Stimulated activated CD8-positive, alpha-beta memory T cell treated with anti-CD3 and anti-CD28 coated beads, Interleukin-2, amount 100 ng/mL, for 48 hours (primary cell): ENCODE measurements at places on chromosomes 12 and 14.
A peak's percentile ranks its signal among the peaks of the same experiment; 100 is the strongest.

GRCh38 chr12:87430444-87430843 is 598.8 kb downstream of the C12orf50 start:
- no peak for DNase-seq

DNA sequence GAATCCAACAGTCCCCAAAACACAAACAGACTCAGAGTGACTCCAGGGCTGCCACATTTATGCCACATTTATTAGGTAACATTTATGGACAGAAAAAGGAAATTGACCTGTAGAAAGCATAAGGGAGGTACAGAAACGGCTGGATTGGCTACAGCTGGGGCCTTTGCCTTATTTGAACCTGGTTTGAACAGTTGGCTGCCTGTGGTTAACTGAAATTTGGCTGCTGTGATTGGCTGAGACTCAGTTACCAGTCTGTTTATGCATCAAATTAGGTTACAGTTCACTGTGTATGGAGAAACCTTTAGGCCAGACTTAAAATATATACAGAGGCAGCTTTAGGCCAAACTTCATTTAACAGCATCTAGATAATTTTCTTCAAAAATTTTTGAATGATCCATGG is 27.8 kb upstream of the PCNX1 start:
- no peak for DNase-seq

DNA sequence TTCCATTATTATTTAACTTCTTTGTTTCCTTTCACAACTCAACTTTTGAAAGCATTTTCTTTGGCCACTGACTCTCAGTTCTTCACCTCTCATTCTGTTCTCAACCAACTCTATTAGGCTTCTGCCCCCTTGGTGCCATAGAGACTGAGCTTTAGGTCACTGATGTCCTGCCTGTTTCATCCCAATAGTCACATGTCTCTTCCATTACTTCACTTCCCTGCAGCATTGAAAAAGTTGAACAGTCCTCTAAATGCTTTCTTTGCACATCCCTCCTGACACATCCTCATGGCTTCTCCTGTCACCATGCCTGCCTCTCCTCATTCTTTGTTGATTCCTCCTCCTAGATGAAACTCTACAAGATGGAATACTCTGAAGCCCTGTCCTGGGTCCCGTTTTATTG is 2.7 kb downstream of the CLEC12A start:
- DNase-seq: no peak

DNA sequence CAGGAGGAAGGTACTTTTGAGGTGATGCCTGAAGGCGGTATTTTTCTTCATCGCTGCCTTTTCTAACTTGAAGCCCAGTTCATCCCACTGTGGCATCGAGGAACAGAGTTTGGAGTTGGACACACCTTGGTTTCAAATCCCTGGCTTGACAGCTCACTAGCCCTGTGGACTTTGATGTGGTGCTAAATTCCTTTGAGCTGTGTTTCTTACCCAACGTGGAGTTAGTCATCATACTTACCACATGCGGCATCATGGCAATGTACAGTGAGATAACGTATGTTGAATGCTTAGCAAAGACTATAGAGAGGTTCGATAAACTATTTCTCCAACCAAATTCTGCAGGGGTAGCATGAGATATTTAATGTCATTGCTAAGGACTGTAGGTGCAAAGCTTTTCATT is 3.4 kb downstream of the PLEKHG3 start:
- DNase-seq: no peak

GRCh38 chr14:68634332-68634731 is 158.5 kb downstream of the ZFP36L1 start:
- DNase-seq: no peak

DNA sequence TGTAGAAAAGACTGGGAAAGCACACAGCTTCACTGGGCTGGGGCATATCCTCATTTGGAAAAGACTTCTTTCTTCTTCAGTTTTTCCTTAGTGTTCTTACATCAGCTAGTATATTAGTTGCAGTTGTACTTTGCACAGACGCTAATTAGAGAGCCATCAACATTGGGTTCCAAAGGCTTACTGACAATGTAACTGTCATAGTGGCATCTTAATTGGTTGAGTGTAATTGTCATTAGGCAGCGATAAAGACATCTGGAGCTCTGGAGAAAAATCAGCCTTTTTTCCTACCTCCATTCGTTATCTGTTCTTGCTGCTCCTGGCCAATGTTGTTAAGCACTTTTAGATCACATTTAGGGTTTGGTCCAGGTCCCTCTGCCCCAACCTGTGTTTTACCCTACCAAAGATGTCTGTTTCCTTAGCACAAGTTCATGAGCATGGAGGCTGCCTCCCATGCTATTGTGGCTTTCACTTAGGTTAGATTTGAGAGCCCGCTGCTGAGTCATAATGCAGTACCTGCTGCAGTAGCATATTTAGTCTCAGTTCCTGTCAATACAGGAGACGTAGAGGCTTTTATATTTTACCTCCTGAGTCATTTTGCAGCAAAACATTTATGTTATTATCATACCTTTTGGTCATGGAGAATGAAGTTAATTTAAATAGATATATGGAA is 49.2 kb downstream of the FBXW8 start:
- DNase-seq: peak; percentile 34

DNA sequence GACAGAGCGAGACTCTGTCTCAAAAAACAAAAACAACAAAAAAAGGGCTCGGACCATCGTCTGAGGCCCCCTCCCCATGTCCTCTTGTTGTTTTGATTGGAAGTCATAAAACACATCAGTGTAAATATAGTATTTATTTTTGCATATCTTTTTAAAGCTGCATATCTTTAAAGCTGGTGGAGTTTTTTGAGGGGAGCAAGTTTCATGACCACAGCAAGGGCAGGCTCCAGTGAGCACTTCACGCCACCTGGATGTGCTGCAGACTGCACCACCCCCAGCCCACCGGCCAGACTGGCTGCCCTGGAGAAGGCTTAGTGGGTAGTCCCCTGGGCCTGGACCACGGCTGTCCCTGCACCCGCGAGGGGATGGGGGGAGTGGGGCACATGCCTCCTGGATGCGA is 11.9 kb upstream of the BCL7A start:
- DNase-seq: no peak

GRCh38 chr12:96103067-96103644 is 67.8 kb upstream of the LTA4H start:
- no peak for DNase-seq

- DNase-seq: no peak
These were observed 3.3 kb downstream of the DCN start for GRCh38 chr12:91179315-91179714.

DNA sequence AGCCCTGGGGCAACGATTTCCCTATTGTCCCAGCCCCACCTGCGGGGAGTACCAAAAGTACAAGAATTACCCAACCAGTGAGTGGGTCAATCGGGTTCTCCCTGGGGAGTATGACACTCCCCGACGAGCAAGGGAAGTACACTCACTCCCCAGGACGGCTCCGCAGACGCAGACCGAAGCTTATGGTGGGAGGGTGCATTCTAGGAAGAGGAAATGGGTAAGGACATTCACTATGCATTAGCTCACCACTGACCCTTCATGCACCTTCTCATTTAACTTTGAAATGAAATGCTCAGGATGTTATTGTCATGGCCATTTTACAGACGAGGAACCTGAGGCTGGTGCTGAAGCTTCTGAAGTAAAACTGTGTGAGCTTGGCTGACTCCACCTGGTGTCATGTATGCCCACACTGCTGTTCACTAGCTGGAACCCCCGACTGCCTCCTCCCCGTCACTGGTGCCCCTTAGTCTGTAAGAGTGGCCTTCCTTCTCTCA is 45.8 kb upstream of the TMED10 start:
- no peak for DNase-seq

- no peak for DNase-seq
These were observed 2.4 kb upstream of the GPR65 start for GRCh38 chr14:88002421-88003075.

GRCh38 chr12:51864833-51865670 is 16.5 kb upstream of the FIGNL2 start:
- no peak for DNase-seq

- DNase-seq: no peak
These were observed 15.5 kb downstream of the XPOT start for GRCh38 chr12:64419696-64420095.

- DNase-seq: no peak
These were observed 122.8 kb downstream of the RASSF9 start for GRCh38 chr12:85713373-85713772.

DNA sequence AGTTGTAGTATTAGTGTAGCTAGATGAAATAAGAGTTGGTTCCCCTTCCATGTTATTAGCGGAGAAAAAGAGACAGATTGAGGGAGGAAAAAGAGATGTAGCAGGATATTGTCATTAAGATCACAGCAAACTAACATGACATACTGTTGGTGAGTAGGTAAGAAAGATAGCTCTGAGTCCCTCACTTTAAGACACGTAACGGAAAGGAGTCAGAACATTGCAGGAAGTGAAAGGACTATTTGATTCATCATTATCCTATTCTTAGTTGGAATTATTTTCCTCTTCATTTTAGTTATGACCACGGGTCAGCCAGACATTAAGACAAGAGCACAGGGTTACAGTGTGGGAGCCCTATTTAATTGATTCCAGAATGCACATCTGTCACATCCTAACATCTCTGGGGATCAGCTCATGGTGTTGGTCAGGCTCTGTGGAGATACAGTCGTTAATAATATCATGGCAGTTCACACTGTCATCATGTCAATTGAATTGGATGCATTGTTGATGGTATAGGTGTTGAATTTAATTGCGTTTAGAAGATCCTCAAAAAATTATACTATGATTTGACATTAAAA is 55.0 kb downstream of the TMX1 start:
- no peak for DNase-seq

- no peak for DNase-seq
These were observed 8.9 kb downstream of the IKZF4 start for GRCh38 chr12:56029666-56030293.

DNA sequence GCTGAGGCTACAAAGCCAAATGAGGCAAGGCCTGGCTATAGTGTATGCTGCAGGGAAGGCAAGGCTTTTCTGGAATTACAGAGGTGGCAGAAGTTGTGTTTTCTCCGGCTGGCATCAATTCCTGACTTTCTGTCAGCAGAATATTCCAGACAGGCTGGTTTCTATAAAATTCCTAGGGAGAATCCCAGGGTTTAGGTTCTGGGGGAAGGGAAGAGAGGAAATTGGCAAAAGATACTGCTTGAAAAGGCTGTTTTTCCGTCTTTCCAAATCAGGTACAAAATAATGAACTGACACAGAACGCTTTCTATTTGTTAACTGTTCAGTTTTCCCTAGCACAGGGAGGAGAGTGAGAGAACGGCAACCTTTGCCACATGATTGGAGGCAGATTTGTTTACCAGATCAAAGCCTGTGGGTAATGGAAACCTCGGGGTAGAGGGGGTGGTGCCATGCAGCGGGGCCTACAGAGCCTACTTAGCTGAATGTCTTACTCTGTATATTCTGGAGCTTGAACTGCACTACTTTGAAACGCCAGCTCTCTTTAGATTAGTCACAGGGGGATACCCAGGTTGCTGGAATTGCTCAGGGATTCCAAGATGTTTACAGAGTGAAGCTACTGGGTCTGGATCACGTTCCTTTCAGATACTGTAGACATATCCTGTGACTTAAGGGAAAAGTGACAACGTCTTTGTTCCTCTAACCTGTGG is 65.8 kb upstream of the DACT1 start:
- DNase-seq: no peak

DNA sequence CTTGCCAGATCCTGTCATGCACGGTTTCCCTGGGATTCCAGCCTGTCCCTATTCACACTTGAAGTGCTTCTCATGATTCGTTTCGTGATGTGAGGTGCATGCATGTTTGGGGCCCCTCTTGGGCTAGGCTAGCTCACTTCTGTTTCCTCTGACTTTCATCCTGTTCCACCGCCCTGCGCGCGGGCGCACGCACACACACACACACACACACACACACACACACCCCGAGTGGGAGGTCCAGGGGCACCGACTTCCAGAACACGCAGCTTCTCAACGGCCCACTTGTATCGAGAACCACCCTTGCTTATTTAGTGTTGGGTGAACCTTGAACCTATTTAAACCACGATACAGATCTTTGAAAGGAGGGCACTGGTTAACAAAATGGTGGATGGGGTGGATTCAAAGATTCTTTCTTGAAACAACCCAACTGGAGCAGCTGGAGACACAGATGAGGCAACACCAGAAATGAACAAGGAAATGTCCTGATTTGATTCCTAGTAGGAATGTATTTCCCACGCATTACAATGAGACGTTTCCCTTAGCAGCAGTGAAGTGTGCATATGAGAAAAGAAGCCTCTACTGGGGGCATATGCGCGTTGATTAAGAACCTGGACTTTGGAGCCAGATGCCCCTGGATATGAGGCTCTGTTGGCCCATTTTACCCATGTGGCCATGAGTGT is 16.3 kb downstream of the ELK3 start:
- DNase-seq: no peak

GRCh38 chr14:51828017-51828797 is 32.2 kb upstream of the GNG2 start:
- DNase-seq: peak; percentile 63

DNA sequence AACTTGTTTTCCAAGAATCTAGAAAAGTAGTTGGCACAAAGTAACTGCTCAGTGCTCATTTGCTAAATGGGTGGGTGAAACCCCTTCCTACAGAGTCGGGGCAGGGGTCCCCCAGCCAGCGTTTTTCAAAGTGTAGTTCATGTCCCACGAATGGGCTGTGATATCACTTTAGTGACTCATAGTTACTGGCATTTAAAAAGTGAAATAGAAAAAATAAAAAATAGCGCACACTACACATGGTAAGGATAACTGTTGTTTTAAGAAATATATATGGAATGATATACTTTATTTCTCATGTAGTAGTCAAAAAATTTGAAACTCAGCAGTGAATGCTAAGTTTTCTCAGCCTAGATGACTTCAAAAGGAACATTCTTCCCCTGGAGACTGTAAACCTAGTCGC is 250.4 kb downstream of the CHST11 start:
- no peak for DNase-seq

DNA sequence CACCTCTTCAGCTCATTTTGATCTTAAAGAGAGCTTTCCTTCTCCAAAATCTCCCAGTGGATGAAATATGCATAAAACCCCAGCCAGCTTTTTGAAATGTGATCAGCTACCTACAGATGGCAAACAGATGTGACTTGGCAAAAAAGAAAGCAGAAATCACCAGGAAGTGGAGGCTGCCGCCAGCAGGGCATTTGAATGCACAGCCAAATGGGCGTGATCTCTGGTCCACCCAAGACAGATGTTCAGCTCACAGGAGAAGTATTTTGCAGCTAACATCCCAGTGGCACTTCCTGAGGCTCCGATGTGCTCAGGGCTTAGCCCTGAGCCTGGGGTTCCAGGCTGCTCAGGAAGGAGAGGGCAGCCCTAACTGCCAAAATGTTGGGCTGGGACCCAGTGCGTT is 78.3 kb downstream of the LGMN start:
- DNase-seq: no peak

DNA sequence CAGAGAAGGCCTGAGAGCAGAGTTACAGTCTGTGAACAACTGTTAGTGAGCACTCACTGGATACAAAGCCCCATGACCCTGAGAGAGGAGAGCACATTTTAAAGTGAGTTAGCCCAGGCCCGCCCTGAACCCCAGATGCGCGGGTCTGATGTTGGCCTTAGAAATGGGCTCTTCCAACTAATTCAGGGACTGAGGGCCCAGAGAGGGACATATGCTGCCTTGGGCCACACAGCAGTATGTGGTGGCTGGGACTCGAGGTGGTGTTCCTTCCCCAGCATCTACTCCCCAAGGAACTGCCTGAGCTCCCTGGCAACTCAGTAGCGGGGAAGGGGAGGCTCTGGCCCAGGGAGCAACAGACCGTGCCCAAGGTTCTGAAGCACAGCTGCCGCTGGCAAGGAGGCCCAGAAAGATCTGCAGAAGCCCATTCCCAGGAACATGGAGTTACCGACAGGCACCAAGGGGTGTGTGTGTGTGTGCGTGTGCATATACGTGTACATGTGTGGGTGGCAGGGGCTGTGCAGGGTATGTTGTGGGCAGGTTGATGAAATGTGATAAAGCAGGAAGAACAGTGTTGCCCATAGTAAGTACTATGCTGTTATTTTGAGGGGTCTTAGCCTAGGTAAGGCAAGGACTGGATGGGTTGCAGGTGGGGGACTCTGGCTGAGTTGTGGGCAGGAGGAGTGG is 40.5 kb downstream of the KRT80 start:
- DNase-seq: no peak
